Stimulated activated naive CD4-positive, alpha-beta T cell treated with Interleukin-2 at 50 U/mL for 16 hours (primary cell): ENCODE measurements at places on chromosomes 2 and 18.

- DNase-seq: no peak
These were observed 161.6 kb upstream of the CAPN13 start for GRCh38 chr2:30968660-30969397.

- DNase-seq: no peak
These were observed 266.8 kb downstream of the NDUFA10 start for GRCh38 chr2:239758279-239758877.

GRCh38 chr2:120786038-120786960, 50.6 kb downstream of the GLI2 start:
- DNase-seq: no peak

DNA sequence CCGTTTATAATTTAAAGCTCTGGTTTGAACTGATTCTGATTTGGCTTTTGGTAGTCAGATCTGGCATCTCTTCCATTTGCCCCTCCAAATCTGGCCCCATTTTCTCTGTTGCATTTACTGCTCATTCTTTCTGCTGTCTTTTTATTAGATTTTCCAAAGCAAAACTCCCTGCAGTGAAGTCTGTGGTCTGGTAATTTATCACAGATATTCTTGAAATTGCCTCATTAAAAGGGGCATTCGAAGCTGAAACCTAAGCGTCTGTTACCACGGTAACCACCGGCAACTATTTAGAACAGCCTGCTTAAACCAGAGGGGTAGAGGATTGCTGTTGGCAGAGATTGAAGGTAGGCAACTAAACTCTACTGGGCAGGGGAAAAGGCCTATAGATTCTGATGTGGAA, 111.5 kb upstream of the UPP2 start:
- no peak for DNase-seq

GRCh38 chr2:41729800-41730364, 317.9 kb upstream of the PKDCC start:
- no peak for DNase-seq

DNA sequence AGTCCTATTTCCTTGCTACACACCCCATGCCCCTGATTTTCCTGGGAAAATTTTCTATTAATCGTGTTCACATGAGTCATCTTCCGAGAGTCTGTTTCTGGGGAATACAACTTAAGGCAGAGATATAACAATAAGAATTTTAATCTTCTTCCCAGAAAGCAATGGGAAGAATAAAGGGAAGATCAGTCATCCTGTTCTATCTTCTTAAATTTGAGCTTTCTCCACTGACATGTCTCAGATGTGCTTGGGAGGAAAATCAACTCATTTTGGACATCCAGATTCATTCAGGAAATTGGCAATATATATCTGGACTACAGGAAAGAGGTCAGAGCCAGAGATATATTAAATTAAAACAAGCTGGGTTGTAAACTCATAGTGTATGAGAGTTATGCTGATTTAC, 62.3 kb upstream of the SPAG16 start:
- DNase-seq: no peak

- DNase-seq: no peak
These were observed 86.5 kb downstream of the CDCA7 start for GRCh38 chr2:173441222-173441621.

DNA sequence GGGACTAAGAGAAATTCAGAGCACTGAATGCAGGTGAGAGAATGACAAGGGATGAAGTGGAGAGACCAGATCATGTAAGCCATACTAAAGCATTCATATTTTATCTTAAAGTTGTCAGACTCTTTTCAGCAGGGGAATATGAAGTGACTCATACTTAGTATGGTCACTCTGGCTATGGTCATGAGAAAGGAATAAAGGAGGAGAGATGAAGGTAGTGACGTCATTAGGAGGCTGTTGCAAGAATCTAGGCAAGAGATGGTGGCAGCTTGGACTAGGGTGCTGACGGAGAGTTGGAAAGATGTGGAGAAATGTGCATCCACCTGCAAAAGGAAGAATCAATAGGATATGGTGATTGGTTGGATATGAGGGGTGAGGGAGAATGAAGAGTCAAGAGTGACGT, 203.2 kb upstream of the ACVR2A start:
- DNase-seq: no peak

- no peak for DNase-seq
These were observed 127.6 kb downstream of the ALPK2 start for GRCh38 chr18:58501066-58501896.

DNA sequence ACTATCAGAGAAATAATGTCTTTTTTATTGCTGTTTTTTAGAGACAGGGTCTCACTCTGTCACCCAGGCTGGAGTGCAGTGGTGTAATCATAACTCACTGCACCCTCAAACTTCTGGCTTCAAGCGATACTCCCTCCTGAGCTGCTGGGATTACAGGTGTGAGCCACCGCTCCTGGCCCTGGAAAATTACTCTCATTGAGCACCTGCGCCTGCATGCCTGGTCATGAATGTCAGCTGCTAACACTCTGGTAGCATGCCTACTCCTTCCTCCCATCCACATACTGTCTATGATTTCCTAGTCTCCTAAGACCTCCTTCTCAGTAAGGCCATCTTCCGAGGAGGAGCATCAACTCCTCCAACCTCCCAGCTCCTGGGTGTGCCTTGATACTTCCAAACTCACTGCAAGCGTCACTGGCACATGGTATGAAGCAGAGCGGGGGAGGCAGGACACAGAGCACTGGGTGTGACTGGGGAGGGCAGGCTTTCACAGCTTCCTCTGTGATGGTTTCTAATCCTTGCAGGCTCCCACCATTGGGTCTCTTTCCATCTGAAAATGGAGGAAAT, 1.6 kb upstream of the MAP2 start:
- DNase-seq: no peak

DNA sequence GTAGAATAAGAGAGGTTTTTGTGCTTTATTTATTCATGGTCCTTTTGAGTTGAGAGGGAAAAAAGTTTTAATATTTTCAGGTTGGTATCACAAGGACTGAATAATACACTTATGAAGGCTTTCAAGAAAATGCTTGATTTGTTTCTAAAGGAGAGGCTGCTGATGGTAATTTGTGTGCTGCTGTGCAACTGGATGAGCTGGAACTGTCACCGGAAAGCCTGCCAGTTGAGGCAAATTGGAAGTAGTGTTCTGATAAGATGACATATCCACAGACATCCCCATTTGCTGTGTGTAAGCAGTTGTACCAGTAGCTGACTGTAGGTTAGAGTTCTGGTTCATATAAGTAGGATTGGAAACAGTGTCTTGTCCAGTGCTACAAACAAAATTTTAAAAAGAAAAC, 21.6 kb upstream of the CACNB4 start:
- DNase-seq: no peak

DNA sequence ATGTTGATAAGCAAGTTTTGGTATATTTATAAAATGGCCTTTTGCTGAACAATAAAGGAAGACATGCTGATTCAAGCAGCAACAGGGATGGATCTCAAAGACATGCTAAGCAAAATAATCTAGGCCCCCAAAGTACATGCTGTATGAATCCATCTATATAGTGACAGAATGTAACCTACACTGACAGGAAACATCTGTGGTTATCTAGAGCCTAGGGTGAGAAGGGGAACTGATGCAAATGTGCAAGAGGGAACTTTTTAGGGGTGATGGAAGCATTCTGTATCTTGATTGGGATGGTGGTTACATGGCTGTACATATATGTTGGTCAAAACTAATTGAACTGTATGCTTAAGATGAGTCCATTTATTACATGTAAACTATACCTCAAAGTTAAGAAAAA, 24.2 kb downstream of the CNRIP1 start:
- no peak for DNase-seq

DNA sequence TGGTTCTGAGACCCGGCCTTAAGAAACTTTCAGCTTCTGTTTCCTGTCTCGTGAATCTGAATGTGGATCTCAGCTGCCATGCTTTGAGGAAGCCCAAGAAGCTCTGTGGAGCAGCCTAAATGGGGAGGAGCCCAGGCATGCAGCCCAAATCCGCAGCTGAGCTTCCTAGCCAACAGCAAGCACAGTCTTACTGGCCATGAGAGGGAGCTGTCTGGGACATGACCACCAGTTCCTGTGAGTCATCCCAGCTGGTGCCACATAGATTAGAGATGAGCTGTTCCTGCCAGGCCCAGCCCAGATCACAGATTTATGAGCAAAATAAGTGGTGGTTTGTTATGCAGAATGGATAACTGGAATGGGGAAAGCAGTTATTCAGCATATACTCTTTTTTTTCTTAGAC, 224.4 kb upstream of the APCDD1 start:
- DNase-seq: no peak

DNA sequence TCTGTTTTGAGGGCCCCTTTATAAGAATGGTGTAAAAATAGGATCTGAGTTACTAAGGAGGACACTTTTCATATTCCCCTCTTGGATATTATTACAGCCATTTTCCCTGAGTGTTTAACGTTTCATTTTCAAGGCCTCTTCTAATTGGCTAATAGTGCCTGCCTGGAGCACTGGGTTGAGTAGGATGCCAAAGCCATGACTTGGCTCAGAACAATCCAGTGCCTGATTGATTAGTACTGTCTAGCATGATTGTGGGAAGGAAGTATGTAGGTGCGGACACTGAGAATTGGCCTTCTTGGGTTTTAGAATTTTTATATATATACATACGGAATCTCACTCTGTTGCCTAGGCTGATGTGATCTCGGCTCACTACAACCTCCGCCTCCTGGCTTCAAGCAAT, 66.1 kb downstream of the NAB1 start:
- DNase-seq: no peak

- no peak for DNase-seq
These were observed 76.7 kb upstream of the DTNA start for GRCh38 chr18:34633368-34633767.

GRCh38 chr2:153071090-153071489, 352.7 kb downstream of the ARL6IP6 start:
- DNase-seq: no peak

DNA sequence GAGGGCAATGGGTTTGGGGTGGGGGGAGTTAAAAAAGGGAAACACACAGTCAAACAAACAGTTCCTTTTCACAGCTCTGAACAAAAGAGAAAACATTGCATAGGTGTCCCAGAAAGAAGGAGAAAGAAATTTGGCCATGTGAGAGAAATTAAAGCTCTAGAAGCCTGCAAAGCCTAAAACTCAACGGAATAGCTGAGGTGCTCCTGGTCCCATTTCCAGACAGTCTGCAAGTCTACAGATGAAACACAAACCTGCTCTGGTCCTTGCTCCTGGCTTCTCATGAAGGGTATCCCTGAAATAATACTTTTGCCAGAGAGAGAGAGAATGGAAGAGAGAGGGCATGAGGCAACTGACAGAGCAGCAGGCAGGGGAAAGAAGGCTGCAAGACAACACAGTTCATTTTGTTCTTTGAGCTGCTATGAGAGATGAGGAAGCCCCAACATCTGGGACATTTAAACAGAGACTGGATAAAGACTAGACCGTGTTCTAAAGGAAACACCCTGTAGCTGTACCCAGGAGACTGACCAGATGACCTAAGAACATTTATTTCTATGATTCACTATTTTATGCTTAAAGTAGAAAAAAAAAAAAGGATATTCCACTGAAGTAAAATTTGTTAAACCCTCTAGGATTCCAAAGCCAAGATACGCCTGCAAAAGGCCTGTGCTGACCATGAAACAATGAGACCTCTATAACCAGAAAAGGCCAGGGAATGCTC, 57.3 kb upstream of the CYP26B1 start:
- DNase-seq: no peak

DNA sequence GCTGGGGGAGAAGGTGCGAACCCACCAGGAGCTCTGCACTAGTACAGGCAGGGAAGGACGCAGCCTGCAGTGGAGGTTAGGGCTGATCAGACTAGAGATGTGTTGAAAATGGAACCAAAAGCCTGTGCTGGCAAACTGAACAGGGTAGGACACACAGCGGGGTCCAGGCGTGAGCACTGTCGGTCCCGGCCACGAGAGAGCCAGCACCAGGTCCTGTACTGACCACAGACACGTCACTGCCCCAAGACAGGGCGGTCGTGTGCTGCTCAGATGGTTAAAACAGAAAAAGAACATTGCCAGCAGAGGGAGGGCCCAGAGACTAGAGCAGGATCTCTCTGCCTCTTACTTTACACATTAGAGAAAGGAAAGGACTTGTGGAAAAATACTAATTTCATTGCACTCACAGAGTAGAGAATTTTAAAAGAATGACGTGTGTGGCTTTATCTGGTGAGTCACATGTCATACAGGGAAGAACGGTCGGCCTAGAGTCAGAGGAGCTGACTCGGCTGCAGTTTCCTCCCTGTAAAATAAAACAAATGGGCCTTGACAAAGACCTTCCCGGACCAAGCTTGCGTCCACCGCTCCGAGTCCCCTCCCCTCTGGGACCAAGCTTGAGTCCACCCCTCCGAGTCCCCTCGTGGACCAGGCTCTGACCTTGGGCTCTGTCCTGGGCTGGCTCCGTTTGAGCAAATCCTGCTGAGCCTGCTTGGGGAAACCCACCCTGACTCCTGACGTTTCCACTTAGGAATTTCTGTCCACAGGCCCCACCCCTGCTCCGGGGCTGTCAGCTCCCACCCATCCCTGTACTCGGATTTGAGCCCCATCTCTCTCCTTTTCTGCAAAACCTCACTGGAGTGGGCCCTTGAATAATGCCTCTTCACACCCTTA, 16.7 kb upstream of the ADI1 start:
- DNase-seq: no peak

DNA sequence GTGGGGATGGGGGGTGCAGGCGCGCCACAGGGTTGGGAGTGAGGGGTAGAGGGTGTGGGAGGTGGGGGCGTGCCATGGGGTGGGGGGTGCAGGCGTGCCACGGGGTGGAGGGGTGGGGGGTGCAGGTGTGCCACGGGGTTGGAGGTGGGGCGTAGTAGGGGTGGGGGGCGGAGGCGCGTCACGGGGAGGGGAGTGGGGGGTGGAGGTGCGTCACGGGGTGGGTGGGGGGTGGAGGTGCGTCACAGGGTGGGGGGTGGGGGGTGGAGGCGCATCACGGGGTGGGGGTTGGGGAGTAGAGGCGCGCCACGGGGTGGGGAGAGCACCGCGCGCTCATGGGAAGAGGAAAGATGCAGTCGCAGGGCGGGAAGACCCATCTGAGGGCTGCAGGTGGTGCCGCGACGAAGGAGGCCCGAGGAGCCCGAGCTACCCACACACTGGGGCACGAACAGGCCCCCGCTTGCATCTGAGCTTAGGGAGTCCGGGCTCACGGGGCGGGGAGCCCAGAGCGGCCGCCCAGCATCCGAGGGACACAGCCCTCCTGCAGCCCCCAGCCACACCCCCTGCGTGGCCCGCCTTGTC, 37.5 kb downstream of the SNED1 start:
- DNase-seq: peak; percentile 28

- peak; percentile 15 for DNase-seq
These were observed 145.6 kb downstream of the TGIF1 start for GRCh38 chr18:3595369-3596273.

- no peak for DNase-seq
These were observed 76.7 kb downstream of the LRP2 start for GRCh38 chr2:169285531-169286235.

DNA sequence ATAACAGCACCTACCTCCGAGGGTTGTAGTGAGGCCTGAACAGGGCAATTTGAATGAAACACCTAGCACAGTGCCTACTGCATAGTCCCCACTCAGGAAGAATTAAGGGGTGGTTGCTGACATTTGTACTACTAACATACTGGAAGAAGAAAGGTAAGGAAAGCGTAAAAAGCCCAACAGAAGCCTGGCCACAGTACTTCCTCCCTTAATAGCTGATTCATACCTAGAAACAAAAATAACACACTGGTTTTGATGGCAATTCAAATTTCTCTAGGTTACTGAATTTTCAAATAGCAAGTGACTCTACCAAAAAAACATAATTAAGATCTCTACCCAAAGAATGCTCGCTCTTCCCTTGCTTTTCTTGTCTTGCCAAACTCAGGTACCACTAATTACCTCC, 16.2 kb downstream of the SUCLG1 start:
- no peak for DNase-seq

- DNase-seq: no peak
These were observed 108.9 kb upstream of the CDC42EP3 start for GRCh38 chr2:37780387-37780676.
